Karpas-422 (cell line): ENCODE measurements at places on chromosomes 13 and 19. TPM values are rescaled to one million over a fixed set of nuclear protein-coding genes. Genes with fewer than 3 reads are reported as not detected.

DNA sequence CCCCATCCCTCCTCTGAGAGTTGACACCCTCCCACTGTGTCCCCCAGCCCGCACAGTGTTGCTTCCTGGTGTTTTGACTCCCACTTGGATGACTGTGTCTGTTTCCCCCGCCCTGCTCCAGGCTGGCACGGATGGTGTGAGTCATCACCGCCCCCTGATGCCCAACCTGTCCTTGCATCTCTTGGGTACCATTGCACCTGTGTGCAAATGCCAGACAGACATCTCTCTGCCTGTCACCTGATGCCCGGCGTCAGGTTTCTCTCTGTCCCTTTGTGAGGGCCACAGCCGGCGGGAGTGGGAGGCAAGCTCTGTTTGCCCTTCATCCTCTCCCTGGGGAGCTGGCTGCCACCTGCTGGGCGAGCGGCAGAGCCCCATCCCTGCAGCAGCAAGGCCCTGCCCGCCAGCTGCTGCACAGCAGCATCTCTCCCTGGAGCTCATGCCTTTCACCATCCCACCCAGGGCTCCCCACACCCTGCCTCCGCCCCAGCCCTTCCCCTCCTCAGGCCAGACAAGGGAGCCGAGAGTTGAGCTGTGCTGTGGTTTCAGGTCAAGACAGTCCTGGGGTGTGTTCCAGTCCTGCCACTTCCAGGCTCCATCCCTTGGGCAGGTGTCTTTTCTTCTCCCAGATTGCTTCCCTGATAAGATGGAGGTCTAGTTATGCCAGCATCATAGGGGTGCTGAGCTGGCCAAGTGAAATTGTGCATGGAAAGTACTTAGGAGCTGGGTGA is 29.7 kb downstream of the NKPD1 start:
- no peaks in the 10 kb centered on the region for H3K27me3 ChIP-seq
- DNase-seq: peak; percentile 91
- H3K4me3 ChIP-seq: peak overlapping the region; percentile 25; the same call in 1 of the 2 replicates
- H3K36me3 ChIP-seq: no peaks in the 10 kb centered on the region

GRCh38 chr19:39207293-39207836 is 3.3 kb upstream of the SYCN start:
- H3K4me1 ChIP-seq: no peaks in the 10 kb centered on the region
- no peaks in the 10 kb centered on the region for H3K36me3 ChIP-seq
- no peak overlapping the region for H3K27ac ChIP-seq
- H3K27me3 ChIP-seq: no peaks in the 10 kb centered on the region

- no peak overlapping the region for H3K4me3 ChIP-seq
- H3K36me3 ChIP-seq: no peaks in the 10 kb centered on the region
- H3K27ac ChIP-seq: no peak overlapping the region
- H3K4me1 ChIP-seq: no peaks in the 10 kb centered on the region
- DNase-seq: no peak
Observed at GRCh38 chr19:3780786-3781304, 5.3 kb downstream of the MATK start.

GRCh38 chr19:2332341-2333026 is 4.0 kb downstream of the SPPL2B start:
- 0 out of 2 replicates have a peak, but pooled peaks cover 7% of the 10 kb centered on the region for H3K36me3 ChIP-seq
- DNase-seq: peak; percentile 91
- H3K27me3 ChIP-seq: no peaks in the 10 kb centered on the region
- H3K27ac ChIP-seq: peak overlapping the region; percentile 77
- H3K4me3 ChIP-seq: peak overlapping the region; percentile 61
- peaks cover 38% of the 10 kb centered on the region for H3K4me1 ChIP-seq

DNA sequence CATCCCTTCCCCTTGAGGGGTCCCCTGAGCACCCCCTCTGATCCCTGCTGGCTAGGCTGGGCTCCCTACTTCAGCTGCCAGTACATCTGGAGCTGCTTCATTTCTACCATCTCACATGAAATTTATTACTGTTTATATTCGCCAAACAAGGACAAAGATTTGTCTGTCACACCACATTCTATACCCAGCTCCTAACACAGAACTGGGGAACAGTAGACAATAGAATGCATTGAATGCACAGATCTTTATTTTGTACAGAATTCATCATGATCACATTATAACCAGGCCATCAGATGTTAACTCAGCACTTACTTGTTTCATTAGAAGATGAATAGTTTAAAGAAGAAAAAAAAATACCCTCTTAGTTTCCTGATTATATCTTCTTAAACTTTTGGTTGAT is 159.4 kb downstream of the KLF5 start:
- DNase-seq: no peak
- H3K27me3 ChIP-seq: no peaks in the 10 kb centered on the region
- no peak overlapping the region for H3K27ac ChIP-seq
- H3K4me3 ChIP-seq: no peak overlapping the region
- no peaks in the 10 kb centered on the region for H3K36me3 ChIP-seq
- H3K4me1 ChIP-seq: no peaks in the 10 kb centered on the region

DNA sequence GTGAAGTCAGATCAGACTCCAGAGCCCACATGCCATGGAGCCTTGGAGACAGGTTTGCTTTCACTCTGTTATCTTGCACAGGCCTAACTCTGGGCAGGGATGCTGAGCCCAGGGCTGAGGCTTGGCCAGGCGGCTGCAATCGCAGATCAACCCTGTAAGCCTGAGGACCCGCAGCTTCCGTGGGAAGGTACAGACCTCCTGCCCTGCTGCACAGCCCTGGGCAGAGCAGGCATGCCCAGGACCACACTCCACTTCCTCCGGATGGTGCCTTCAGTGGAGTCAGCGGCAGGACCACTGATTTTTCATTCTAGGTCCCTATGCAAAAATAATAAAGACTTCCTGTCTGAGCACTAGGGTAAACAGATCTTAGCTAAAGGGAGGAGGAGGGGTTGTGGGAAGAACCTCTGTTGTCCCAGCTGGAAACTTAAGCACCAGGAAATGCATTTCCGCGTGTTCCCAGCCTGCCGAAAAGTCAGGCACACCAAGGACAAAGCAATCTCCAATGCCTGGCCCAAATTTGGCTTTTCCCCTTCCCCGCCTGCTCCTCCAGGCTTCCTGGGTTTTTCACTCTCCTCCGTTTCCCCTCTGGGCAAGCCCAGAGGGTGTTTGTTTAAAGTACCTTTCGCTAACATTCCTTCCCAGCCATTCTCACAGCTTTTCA is 87.3 kb downstream of the KCTD15 start:
- no peaks in the 10 kb centered on the region for H3K4me1 ChIP-seq
- no peak overlapping the region for H3K4me3 ChIP-seq
- no peak for DNase-seq
- no peaks in the 10 kb centered on the region for H3K27me3 ChIP-seq

DNA sequence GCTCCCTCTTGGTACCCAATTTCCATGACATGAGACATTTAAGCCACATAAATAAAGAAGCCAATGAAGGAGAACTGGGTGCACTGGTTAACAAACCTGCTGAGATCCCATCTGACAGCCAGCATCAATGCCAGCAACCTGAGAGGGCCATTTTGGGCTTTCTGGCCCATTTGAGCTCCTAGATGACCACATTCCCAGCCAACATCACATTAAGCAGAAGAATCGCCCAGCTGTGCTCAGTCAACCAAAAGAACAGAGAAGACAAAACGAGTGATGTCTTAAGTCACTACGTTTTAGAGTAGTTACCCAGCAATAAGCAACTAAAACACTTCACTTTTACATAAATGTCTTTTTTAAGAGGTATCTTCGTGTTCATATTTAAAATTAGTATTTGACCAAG is 21.9 kb downstream of the LCP1 start:
- H3K27ac ChIP-seq: no peak overlapping the region
- H3K27me3 ChIP-seq: no peaks in the 10 kb centered on the region
- DNase-seq: no peak
- H3K4me3 ChIP-seq: no peak overlapping the region

- no peaks in the 10 kb centered on the region for H3K27me3 ChIP-seq
- H3K4me1 ChIP-seq: peaks cover 47% of the 10 kb centered on the region
- no peak for DNase-seq
- no peak overlapping the region for H3K4me3 ChIP-seq
- peak overlapping the region; percentile 51; the same call in 1 of the 2 replicates for H3K27ac ChIP-seq
- peaks cover 6% of the 10 kb centered on the region; the same call in 1 of the 2 replicates for H3K36me3 ChIP-seq
Observed at GRCh38 chr13:49308921-49309408, 61.2 kb downstream of the CDADC1 start.

GRCh38 chr13:54709546-54709945 is 1680.9 kb downstream of the OLFM4 start:
- no peaks in the 10 kb centered on the region for H3K27me3 ChIP-seq
- H3K4me1 ChIP-seq: no peaks in the 10 kb centered on the region
- no peak overlapping the region for H3K27ac ChIP-seq
- no peak overlapping the region for H3K4me3 ChIP-seq

- no peaks in the 10 kb centered on the region for H3K4me1 ChIP-seq
- no peaks in the 10 kb centered on the region for H3K36me3 ChIP-seq
- no peak overlapping the region for H3K27ac ChIP-seq
- no peak for DNase-seq
Observed at GRCh38 chr13:110249326-110249725, 57.6 kb downstream of the COL4A1 start.

DNA sequence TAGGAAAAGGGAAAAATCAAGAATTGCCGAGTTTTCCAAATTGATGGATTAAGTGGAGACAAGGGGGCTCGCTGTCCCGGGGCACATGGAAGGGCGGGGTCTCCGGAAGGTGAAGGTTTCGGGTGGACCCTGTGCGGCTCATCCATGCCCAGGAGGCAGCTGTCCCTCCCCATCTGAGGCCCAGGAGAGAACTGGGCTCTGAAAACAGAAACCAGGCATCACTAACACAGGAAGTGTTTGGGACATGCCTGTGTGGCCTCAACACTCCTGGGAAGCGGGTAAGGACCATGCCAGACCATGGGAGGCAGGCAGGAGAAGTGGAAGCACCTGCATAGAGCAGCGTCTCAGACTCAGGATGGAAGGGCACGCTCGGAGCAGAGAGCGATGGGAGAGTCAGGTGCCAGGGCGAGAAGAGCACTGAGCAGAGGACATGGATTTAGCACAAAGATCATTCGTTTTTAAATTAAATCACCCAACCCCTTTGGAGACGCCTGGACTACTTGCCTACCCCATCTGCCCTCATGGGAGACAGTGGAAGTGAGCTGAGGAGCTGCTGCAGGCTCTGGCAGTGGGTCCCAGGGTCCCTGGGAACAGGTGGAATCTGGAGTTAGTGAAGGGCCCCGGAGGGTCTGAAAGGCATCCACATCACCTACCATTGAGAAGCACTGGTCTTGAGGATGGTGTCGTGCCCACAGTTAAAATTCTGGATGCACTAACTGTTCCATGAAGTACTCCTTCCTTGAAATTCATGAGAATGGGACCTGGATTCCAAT is 183.2 kb upstream of the SOX1 start:
- H3K4me3 ChIP-seq: no peak overlapping the region
- no peaks in the 10 kb centered on the region for H3K27me3 ChIP-seq
- H3K4me1 ChIP-seq: no peaks in the 10 kb centered on the region
- no peak for DNase-seq
- H3K27ac ChIP-seq: no peak overlapping the region
- no peaks in the 10 kb centered on the region for H3K36me3 ChIP-seq

GRCh38 chr19:1340681-1341469 is 42.8 kb upstream of the NDUFS7 start:
- no peak overlapping the region for H3K4me3 ChIP-seq
- no peak overlapping the region for H3K27ac ChIP-seq
- peaks cover 13% of the 10 kb centered on the region for H3K4me1 ChIP-seq
- H3K27me3 ChIP-seq: no peaks in the 10 kb centered on the region

ZNF577 gene
- 40.0 and 43.1 TPM in 2 replicates for total RNA-seq

FUT2 gene
- not detected in 2 replicates for total RNA-seq

FCAR gene
- total RNA-seq: not detected in 2 replicates

KLF12 gene
- 19.6 and 38.1 TPM in 2 replicates for total RNA-seq

TEX26 gene
- total RNA-seq: not detected in 2 replicates

ACER1 gene
- total RNA-seq: not detected in 2 replicates

ZNF563 gene
- 4.7 and 6.2 TPM in 2 replicates for total RNA-seq

ZNF616 gene
- total RNA-seq: 6.1 and 7.4 TPM in 2 replicates

CIC gene
- 25.0 and 30.6 TPM in 2 replicates for total RNA-seq
